ENCODE measurements at places on chromosomes 2 and 18. TPM values are rescaled to one million over a fixed set of nuclear protein-coding genes. Genes with fewer than 3 reads are reported as not detected.

TMEFF2 gene
- polyA plus RNA-seq = 0.87 TPM

- no peak for DNase-seq
Measured at GRCh38 chr2:111652681-111653080, 231.3 kb downstream of the ANAPC1 start.

DOCK10 gene
- polyA plus RNA-seq = 36.3 TPM

DNA sequence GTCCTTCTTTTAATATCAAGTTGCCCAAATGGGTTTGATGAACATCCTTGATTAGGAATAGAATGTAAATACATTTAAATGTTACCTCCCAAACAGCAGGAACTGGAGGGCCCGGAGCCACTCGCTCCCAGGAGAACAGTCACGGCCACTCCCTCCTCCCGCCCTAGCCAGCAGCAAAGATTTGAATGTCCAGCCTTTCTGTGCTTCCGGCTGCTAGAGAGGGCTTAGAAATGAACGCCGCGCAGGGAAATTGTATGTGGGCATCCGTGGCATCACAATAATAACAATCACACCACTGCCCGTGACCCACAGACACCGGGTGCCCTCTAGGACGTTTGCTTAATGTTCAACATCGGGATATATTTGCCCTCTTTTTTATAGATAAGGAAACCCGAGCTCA lies 164.9 kb upstream of the SALL3 start:
- DNase-seq = no peak

DNA sequence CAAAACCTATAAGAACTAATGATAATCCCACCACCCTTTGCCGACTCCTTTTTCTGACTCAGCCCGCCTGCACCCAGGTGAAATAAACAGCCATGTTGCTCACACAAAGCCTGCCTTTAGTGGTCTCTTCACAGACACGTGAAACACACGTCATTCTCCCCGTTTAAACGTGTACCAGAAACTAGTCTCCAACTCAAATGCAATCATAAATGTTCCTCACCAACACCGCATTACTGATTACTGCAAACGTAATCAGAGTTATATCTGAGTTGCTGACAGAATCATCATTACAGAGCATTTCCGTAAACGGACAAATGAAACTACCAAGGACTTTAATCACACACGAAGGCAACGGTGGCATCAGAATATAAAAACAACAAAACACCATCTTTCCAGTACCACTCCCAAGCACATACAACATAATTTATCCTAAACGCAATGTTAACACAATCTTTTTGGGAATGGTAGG lies 1.9 kb downstream of the CLK1 start:
- DNase-seq = peak; percentile 80

FOXD4L1 gene
- not detected for polyA plus RNA-seq
